ENCODE measurements at places on chromosomes 5 and 9.

DNA sequence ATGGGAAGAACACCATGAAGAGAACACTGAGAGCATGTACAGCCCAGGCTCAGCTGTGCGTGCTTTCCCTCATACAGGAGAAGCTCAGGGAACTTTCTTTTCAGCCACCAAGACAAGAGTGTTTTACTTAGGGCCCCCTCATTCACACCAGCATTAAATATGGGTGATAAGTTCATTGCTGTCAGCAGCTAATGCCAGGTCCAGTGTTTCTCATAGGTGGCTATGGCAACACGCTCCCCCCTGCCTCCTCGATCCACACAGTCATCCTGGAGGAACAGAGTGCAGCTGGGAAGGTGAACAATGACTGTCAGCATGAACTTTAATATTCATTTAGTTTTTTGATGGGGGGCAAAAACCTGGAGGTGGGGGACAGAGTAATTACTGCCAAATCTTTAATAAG is 54.4 kb downstream of the TEX10 start:
- DNase-seq = no peak

DNA sequence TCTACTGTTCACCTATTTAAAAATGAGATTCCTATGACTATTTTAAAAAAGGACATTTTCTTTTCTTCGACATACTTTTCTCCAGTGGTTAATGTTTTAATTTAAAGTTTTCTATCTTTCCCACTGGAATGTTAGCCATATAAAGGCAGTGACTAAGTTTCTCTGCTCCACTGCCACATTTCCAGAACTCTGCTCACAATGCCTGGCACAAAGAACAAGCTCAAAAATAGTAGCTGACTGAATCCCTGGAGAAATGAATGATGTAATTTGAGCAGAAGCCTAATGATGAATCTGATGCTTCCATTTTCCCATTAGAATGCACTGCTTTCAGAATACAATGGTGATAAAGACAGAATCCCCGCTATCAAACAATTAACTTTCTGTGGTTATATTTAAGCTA is 817.8 kb downstream of the MTRR start:
- DNase-seq = no peak

- DNase-seq = no peak
These were observed 44.0 kb downstream of the RASA1 start for GRCh38 chr5:87311405-87312279.

DNA sequence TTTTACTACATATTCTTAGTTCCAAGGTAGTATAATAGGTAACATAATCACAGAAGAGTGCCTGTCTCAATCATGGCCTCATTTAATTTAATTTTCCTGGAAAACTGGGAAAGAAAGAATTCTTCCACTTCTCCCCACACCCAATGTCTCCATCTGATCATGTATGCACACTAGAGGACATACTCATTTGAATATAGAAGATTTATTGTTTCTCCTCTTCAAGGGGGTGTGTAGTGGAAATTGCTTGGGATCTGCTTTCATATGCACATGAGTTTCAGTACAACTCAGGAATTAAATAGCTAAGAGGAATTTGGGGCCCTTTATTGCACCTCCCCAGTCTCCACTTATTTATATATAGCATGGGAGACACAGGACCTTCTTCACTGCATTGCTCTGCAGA is 285.1 kb downstream of the SH3GL2 start:
- DNase-seq = no peak

DNA sequence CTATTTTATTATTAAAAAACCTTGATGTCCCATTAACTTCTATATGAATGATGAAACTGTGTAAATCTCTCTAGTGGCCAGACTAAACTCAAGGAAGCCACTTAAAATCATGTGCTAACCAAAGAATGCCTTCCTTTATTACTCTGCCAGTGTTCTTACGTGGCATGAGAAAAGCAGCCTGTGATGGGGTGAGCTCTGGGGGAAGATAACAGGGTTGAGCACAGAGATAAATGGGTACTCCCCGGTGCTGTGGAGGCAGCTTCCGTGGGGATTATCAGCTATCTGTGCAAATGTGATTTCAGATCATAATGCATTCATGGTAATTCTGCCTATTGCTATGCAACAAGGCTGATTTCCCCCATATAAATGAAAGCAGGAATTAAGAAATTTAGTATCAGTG is 181.3 kb downstream of the CAVIN4 start:
- no peak for DNase-seq

DNA sequence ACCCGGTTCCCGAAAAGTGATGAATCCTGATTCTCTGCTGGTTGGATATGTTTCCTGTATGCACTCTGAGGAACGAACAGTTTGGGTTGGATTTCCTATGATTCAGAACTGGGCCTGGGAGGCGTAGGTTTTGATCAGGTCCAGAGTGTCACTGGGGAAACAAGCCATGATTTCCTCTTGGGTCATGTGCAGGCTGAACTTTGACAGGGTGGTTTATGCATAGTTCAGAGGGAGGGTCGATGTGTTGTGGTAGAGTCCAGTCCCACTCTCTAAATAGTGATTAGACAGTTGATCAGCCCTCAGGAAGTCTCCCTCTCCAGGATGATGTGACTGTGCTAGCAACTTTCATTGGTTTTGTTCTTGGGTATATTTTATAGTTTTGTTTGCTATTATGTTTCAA is 17.4 kb downstream of the ATG10 start:
- DNase-seq = no peak

- no peak for DNase-seq
These were observed 434.5 kb upstream of the TRPC7 start for GRCh38 chr5:136799806-136800372.

GRCh38 chr9:68710111-68710471 is 5.1 kb downstream of the PIP5K1B start:
- no peak for DNase-seq

- no peak for DNase-seq
These were observed at the start of gene TERT for GRCh38 chr5:1294835-1295649. Gene TERT, minus strand, starts transcription at chr5:1295068. Its CDS starts 79 bp downstream, at chr5:1294989.

All from H4 (cell line).